ENCODE measurements at places on chromosomes 6 and 20.

GRCh38 chr6:36618366-36619355 lies 24.5 kb downstream of the SRSF3 start:
- no peak for DNase-seq

- no peak for DNase-seq
Observed at GRCh38 chr6:52104979-52105378, 17.6 kb upstream of the PKHD1 start.

- DNase-seq = no peak
Observed at GRCh38 chr6:83853178-83854000, at the start of gene RIPPLY2. Gene RIPPLY2, plus strand, starts transcription at chr6:83853360. Its CDS starts 57 bp downstream, at chr6:83853417.

- DNase-seq = no peak
Observed at GRCh38 chr20:64111841-64112641, 4.7 kb upstream of the NPBWR2 start.

DNA sequence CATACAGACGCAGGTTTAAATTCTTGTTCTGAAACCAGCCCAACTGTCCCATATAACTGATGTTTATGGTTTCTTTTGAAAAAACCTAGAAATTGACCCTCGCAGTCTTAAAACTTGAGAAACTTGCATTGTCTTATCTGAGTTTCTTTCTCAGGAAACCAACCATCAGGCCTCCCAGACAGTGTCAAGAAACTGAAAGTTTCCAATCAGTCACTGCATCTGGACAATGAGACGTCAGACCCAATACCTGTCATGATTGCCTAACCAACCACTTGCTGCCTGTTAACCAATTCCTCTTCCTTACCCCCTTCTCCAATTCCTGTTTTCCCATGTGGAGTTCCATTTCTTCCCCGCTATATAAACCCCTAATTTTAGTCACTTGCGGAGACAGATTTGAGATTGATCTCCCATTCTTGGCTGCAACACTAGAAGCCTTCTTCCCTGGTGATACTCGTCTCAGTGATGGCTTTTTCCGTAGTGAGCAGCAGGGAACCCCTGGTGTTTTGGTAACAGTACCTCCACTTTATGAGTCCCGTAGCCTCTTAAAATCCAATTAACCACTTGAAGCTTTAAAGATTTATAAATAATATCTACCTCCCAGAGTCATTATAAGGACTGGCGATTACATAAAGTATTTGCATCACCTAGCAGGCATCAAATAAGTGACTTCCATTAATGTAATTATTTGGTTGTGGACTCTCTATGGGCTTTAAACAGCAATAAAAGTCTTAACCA lies 49.3 kb downstream of the GPR63 start:
- DNase-seq = no peak

DNA sequence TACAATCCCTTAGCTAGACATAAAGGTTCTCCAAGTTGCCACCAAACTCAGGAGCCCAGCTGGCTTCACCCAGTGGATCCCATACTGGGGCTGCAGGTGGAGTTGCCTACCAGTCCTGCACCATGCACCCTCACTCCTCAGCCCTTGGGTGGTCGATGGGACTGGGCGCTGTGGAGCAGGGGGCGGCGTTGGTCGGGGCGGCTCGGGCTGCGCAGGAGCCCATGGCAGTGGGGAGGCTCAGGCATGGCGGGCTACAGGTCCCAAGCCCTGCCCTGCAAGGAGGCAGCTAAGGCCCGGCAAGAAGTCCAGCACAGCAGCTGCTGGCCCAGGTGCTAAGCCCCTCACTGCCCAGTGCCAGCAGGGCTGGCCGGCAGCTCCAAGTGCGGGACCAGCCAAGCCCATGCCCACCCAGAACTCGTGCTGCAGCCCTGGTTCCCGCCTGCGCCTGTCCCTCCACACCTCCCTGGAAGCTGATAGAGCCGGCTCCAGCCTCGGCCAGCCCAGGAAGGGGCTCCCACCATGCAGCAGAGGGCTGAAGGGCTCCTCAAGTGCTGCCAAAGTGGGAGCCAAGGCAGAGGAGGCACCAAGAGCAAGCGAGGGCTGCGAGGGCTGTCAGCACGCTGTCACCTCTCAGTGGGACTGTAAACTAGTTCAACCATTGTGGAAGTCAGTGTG lies 912.1 kb downstream of the PHF3 start:
- no peak for DNase-seq

All from stimulated activated CD4-positive, alpha-beta T cell treated with anti-CD3 and anti-CD28 coated beads, Interleukin-15, amount 100 ng/mL, for 1 hour (primary cell).